ENCODE measurements at places on chromosomes 6 and 20. TPM values are rescaled to one million over a fixed set of nuclear protein-coding genes. Genes with fewer than 3 reads are reported as not detected.

Gene ANKRD60
- not detected for total RNA-seq

Gene BMP7
- total RNA-seq, result 3.7 TPM

Gene COL21A1
- not detected for total RNA-seq

Gene WFDC9
- total RNA-seq, result not detected

Gene TRERF1
- 2.2 TPM for total RNA-seq

Gene PTCRA
- not detected for total RNA-seq

Gene OR2H1
- total RNA-seq, result not detected

Gene HLA-DQA1
- not detected for total RNA-seq

All from epithelial cell of proximal tubule (primary cell).